ENCODE measurements at places on chromosomes 2 and 18. TPM values are rescaled to one million over a fixed set of nuclear protein-coding genes. Genes with fewer than 3 reads are reported as not detected.

- no peak for DNase-seq
These were observed 39.7 kb upstream of the CHAC2 start for GRCh38 chr2:53727921-53728320.

- DNase-seq: no peak
These were observed 39.7 kb upstream of the VRK2 start for GRCh38 chr2:58006952-58007284.

DNA sequence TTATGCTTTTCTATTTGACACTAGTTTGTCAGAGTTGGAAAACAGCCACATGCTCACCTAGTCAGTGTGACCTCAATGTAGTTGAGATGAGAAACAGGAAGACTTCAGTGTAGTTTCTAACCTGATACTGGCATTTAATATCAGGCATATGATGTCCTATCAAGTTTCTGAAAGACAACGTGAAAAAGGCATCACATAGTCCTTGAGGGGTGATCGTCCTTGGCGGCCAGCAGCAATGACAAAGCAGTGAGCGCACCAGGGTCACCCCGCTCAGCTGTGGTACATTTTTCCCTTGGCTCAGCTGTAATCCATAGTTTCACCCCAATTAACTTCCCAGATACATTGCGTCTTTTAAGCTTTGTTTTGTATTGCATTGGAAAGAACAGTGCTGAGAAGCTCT is 4.3 kb downstream of the HSPE1 start:
- no peak for DNase-seq

DNA sequence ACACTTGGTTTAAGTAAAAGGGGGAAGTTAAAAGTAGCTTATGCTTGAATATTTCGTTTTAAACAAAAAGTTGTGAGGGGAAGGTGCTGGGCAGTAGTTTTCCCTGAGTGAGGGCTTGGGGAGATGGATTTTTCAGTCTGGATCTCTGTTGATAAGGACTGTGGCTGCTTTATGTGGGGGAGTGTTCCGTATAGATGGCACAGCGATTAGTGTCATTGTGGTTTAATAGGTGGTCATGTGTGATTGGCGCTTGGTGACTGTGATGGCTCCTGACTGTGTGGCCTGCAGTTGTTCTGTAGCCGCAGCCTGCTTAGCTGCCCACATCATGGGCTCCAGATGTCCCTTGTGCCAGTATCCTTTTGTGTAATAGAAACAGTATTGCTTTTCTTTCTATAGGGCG is 156.2 kb downstream of the WDSUB1 start:
- no peak for DNase-seq

GRCh38 chr2:29485631-29486030 is 370.4 kb downstream of the CLIP4 start:
- DNase-seq: no peak

DNA sequence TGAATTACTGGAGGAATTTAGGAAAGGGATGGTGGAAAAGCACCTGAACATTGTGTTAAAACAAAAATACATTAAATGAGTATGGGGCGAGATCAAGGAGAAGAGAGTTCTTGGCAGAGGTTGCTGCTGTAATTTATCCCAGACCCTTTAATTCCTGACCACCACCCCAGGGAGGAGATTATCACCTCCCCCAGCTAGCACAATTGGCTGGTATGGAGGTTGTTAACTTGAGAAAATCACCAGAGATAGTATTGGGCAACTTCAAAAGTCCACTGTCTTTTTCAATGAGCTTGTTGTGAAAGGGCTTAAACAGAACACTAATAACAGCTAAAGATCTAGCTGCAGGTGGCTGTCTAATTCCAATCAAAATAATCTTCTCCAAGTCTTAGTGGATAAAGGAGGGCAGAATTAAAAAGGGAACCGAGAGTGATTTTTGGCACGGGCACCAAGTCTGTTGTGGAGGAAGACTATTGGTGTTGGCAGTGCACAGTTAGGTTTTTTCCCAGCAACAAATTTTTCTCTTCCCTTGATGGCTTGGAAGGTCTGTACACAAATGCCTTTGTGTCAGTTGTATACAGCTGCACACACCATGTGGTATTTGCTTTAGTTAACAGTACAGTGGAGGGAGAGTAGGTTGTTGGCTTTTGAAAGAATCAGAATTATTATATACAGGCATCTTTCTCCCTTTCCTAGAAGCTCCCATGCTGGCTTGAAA is 289.5 kb downstream of the SLC4A3 start:
- no peak for DNase-seq

GRCh38 chr2:102159295-102159694 is 16.7 kb downstream of the IL1R1 start:
- no peak for DNase-seq

DNA sequence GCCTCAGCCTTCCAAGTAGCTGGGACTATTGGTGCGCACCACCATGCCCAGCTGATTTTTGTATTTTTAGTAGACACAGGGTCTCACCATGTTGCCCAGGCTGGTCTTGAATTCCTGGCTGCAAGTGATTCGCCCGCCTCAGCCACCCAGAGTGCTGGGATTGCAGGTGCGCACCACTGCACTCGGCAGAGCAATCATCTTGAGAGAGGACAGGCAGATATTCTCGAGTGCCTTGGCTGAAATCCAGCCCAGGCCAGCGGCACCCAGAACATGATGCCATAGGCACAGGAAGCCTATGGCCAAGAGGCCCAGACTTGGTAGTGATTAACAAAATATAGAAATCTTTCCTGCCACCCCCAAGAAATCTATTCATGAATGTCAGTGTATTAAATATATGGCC is 58.0 kb upstream of the PEX13 start:
- no peak for DNase-seq

- no peak for DNase-seq
These were observed 16.3 kb downstream of the TEX51 start for GRCh38 chr2:126914811-126915500.

- DNase-seq: no peak
These were observed 79.8 kb downstream of the LONRF2 start for GRCh38 chr2:100242476-100242875.

- no peak for DNase-seq
These were observed 149.3 kb downstream of the TTC32 start for GRCh38 chr2:19752500-19752899.

DNA sequence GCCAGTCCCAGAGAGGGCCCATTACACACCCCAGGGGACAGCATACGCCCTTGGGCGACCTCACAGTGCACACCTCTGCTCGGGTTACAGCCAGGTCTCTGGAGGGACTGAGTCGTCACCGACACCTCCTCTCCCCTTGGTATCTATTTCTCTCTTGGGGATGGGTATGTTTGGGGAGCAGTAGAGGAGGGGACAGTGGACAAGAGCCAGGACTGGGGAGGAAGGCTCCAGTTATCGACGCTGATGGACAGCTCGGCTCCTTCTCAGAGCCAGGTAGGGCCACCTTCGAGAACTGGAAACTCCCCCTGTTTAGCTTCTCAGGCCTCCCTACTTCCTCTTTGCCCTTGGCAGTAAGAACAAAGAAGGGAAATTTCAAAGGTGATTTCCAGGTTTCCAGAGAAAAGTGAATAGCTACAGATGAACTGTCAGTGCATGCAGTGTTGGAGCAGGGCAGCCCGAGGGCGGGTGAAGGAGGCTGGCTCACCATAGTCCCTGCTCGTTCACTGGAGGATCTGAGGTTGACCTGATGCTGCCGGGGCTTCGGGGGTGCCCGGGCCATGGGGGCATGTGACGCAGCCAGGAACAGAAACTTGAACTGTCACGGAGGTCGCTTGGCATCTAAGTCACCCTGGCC is 4.4 kb upstream of the SEMA4C start:
- no peak for DNase-seq

DNA sequence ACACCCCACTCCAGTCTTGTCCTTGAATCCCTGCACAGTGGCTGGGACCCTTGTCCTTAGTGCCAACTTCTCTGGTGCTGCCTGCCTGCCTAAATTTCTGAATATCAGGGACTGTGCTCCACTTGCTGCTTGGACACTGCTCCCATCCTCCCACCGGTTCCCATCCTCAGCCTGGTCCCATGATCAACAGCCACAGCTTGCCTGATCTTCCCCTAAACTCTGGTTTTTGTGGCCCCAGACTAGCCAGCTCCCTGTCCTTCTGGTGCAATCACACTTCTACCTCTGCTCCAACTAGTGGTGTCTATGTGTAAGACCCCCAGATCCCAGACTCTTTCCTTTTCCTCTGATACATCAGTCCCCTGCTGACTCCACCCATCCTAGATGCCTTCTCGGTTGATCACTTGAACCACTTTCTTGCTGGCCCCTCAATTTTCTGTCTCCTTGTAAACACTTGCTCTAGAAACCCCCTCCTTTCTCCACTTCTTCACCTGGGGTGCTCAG is 37.2 kb upstream of the POLE4 start:
- no peak for DNase-seq

GRCh38 chr2:189379287-189379630 is 62.0 kb upstream of the WDR75 start:
- DNase-seq: no peak

GRCh38 chr2:135055182-135055786 is 3.2 kb downstream of the RAB3GAP1 start:
- no peak for DNase-seq

- no peak for DNase-seq
These were observed 130.7 kb downstream of the MREG start for GRCh38 chr2:215882689-215883088.

GRCh38 chr2:120535081-120535480 is 189.1 kb downstream of the INHBB start:
- DNase-seq: no peak

- DNase-seq: no peak
These were observed 650 bp downstream of the ORMDL1 start for GRCh38 chr2:189783451-189783926.

DNA sequence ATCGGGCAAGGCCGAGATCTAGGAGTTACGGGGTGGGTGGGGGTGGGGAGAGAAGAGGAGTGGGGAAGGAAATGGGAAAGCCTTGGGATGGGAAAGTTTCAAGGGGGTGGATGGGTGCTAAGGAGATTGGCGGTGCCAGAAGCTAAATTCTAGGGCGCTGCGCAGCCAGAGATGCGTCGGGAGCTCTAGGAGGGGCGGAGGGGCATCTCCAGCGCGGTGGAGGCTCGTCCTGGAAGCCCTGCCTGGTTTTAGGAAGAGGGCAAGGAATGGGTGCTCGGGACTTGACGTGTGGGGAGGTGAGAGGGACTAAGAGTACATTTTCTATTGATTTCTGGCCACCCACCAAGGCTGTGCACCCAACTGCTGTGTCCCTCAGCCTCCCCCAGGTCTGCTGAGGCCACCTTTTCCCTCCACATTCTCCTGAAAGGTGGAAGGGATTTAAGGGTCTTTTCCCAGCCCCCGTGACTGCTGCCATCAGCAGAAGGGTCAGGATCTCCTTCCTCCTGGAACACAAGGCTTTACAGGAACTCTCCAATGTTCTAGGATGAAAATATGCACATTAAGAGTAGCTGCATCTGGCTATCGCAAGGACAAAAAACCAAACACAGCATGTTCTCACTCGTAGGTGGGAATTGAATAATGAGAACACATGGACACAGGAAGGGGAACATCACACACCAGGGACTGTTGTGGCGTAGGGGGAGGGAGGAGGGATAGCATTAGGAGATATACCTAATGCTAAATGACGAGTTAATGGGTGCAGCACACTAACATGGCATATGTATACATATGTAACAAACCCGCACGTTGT is 1.4 kb downstream of the C2orf72 start:
- DNase-seq: no peak

ZNF519 gene
- total RNA-seq: 6.0 TPM

ZNF804A gene
- total RNA-seq: 0.79 TPM

CFAP65 gene
- total RNA-seq: not detected

AQP4 gene
- total RNA-seq: not detected

CGREF1 gene
- total RNA-seq: 9.3 TPM

MOGAT1 gene
- 2.4 TPM for total RNA-seq

ITPRIPL1 gene
- 6.5 TPM for total RNA-seq

GALR1 gene
- not detected for total RNA-seq

Measured in omental fat pad (tissue), 4 donors.